ENCODE measurements at places on chromosomes 6 and 20.
A peak's percentile ranks its signal among the peaks of the same experiment; 100 is the strongest.

- no peak for DNase-seq
Measured at GRCh38 chr6:112457886-112458285, 110.8 kb downstream of the RFPL4B start.

GRCh38 chr6:24974182-24975171, 38.7 kb upstream of the RIPOR2 start:
- no peak for DNase-seq

DNA sequence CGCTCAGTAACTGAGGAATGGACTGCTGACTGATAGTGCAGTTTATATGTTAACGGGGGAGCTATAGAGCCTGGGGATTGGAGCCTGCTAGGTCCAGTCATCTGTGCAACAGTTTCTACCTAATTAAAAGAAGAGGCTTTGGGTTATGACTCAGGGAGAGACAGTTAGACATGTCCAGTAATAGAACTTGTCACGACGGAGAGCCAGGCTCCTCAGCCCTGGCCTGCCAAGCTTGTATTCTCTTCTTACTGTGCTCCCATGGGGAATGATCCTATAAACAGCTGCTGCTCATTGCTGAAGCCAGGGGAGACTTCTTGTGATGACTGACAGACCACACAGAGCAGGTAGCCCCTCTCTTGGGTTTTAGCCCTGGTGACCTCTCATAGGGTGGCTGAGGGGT, 69.3 kb downstream of the SYNJ2 start:
- DNase-seq: no peak

DNA sequence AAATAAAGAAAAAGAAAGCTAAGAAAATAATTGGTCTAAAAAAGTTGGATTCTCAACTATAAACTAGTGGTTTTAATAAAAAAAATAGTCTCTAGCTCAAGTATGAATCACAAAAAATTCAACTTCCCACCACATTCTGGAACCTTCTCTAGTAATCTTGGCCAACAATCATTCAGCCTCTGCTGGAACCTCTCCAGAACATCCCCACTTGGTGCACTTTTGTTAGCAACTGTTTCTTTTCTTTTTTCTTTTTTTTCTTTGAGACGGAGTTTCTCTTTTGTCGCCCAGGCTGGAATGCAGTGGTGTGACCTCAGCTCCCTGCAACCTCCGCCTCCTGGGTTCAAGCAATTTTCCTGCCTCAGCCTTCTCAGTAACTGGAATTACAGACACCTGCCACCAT, 35.7 kb downstream of the TXLNB start:
- no peak for DNase-seq

DNA sequence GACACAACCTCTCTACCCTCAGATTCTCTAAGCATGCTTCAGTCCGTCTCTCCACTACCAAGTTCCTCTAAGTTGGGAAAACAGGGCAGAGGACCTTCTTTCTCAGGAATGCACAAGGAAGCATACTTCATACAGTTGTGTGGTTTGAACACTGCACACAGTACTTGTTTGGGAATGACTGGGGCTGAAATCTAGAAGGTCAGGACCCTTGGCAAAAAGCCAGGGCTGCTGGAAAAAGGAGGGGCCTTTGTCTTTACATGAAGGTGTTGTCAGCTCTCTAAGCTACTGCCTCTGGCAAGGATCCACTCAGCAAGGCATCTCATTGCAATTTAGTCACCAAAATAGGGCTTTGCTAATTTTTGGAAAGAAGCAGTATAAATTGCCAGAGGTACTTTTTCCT, 20.7 kb upstream of the HEY2 start:
- no peak for DNase-seq

GRCh38 chr20:19928328-19929011, 88.7 kb upstream of the NAA20 start:
- DNase-seq: no peak

DNA sequence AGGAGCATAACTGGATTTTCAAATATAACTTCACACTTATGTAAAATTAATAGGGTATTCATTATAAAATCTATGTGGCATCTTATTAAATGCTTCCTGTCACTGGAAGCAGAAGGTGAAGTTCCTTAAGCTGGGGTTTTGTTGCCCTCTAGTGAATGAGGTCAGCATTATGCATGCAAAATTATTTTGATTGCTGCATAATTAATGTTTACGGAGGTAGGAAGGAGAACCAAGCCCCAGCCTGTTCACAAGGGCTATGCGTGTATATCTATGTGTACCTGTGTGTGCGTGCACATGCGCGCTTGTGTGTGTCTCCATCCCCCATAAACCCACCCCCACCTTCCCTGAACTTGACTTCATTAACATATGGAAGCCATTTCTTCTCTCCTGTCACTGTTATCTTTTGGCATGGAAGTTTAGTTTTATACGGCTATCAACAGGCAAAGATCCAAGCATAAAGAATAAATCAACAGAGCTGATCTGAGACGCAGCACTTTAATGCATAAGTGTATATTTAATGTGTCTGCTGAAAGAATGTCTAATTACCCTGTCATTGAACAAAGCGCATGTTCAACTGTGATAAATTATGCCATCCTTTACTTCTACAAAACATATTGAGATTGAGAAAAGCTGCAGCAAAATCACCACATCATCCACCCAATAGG, 90.2 kb upstream of the CDH4 start:
- no peak for DNase-seq

GRCh38 chr6:156545931-156546330, 231.2 kb upstream of the ARID1B start:
- DNase-seq: no peak

DNA sequence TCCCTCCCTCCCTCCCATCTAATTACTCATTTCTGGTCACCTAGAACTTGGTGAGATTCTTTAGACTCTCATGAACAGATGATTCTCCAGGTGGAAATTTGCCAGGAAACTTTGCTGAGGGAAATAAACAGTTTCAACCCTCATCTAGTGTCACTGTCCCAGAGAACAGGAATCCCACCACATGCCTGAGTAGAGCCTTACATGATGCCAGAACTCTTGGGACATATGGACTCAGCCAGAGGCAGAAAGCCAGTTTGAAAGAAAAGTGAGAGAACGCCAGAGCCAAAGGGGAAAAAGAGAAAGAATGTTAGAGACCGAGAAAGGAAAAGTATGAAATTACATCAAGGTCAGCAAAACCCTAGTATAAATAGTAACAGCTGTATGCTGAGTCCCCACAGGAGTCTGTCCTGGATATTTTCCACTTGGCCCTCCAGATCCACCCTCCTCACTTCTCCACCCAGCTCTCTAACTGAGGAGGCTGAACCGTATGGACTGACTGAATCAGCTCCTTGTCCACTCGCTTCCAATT, 127.5 kb upstream of the COL21A1 start:
- DNase-seq: no peak

- DNase-seq: no peak
Measured at GRCh38 chr6:53236241-53236640, 87.6 kb upstream of the GCM1 start.

- DNase-seq: no peak
Measured at GRCh38 chr20:61299618-61300017, 47.6 kb downstream of the CDH4 start.

DNA sequence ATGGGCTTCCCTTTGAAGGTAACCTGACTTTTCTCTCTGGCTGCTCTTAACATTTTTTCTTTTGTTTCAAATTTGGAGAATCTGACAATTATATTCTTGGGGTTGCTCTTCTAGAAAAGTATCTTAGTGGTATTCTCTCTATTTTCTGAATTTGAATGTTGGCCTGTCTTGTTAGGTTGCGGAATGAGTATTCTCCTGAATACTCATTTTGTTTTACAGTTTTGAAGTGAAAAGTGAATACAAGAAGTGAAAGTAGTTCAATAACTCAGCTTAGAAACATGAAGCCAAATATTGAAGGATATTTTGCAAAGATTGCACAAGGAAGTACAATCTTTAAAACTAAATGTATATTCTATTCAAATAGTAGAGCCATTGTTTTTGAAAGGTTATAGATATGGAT, 120.2 kb upstream of the MAP3K4 start:
- no peak for DNase-seq

DNA sequence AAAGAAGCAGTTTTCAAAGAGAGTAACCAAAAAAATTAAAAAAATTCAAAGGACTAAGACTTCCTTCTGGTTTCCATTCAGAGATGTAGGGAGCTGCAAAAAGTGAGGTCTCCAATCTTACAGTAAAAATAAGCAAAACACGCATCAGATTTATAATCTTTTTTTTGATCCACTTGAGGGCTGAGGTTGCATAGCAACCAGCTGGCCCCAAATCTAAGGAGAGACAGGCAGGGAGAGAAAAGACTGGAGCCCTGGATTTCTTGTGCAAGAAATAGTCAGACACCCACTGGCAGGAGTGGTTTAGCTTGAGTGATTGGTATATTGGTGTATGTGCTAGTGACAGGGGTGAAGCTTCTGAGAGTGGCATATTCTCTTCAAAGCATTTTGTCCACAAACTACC, 135.9 kb upstream of the FUT9 start:
- no peak for DNase-seq

DNA sequence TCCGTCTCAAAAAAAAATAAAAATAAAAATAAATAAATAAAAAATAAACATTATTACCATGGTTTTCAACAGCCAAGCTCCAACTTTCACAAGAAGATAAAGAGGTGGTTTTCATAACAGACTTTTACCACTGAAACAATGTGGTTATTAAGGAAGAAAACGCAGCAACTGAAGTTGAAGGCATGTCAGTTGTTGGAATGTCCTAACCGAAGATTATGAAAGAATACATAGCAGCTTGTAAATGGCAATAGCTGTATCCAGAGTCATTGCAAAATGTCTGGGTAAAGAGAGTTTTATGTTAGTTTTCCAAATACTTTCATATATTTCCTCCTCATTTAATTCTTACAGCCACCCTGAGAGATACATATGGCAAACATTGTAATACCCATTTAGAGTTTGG, 161.6 kb upstream of the MARCKS start:
- DNase-seq: peak; percentile 99
